ENCODE measurements at places on chromosomes 1 and 21.

DNA sequence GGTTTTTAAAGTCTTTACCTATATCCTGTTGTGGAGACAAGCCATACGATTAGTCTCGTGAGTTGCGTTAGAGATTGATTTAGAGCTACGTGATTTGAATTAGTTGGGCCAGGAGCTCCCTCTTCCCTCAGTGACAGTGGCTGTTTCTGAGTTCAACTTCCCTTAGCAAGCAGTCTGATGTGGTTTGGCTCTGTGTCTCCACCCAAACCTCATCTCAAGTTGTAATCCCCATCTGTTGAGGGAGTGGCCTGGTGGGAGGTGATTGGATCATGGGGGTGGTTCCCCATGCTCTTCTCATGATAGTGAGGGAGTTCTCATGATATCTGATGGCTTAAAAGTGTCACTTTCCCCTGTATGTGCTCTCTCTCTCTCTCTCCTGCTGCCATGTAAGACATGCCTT is 192.9 kb upstream of the PTGFR start:
- H3K4me3 ChIP-seq, result no peak overlapping the region
- no peaks in the 10 kb centered on the region for H3K27me3 ChIP-seq
- no peaks in the 10 kb centered on the region for H3K4me1 ChIP-seq
- H3K27ac ChIP-seq, result no peak overlapping the region

- DNase-seq, result no peak
- H3K27me3 ChIP-seq, result no peaks in the 10 kb centered on the region
- no peak overlapping the region for H3K4me3 ChIP-seq
- no peaks in the 10 kb centered on the region for H3K4me1 ChIP-seq
- no peaks in the 10 kb centered on the region for H3K36me3 ChIP-seq
- no peak overlapping the region for H3K27ac ChIP-seq
Measured at GRCh38 chr1:60425528-60425927, 352.0 kb upstream of the C1orf87 start.

DNA sequence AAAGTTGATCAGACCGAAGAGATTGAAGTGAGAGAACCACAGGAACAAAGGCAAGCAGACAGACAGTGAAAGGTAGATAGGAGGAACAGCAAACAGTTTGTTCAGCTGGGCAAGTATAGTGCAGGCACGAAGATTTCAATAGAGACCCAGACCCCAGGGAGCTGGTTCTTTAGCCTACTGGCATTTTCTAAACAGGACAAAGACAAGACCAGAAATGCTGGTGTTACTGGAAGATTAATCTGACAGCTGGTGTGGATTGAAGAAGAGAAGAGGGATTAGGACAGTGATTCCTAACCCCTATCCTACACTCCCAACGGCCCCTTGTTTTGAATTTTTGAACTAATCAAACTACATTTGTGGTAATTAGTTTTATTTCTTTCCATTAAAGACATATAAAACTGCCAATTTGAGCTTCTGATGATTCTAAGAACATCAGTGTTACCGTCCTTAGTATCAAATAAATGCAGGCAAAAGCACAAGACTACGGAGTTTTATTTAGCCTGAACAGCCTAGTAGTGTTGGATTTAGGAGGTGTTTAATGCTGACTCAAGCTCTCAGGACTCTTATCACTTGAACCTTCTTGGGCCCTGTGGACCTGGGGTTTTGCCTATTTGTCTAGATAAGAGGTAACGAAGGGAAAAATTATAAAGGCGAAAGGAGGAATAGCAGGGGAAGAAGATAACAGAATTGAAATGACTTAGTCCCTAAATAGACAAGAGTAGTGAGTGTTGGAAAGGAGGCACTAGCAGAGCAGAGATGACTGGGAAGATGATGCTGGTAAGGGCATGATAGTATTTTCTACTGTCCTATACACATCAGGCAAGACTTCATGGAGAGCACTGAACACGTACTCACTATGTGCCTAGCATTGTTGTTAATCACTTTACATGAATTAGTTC is 2.0 kb downstream of the NPL start:
- peaks cover 6% of the 10 kb centered on the region for H3K4me1 ChIP-seq
- no peak for DNase-seq
- H3K27ac ChIP-seq, result no peak overlapping the region
- H3K27me3 ChIP-seq, result no peaks in the 10 kb centered on the region

DNA sequence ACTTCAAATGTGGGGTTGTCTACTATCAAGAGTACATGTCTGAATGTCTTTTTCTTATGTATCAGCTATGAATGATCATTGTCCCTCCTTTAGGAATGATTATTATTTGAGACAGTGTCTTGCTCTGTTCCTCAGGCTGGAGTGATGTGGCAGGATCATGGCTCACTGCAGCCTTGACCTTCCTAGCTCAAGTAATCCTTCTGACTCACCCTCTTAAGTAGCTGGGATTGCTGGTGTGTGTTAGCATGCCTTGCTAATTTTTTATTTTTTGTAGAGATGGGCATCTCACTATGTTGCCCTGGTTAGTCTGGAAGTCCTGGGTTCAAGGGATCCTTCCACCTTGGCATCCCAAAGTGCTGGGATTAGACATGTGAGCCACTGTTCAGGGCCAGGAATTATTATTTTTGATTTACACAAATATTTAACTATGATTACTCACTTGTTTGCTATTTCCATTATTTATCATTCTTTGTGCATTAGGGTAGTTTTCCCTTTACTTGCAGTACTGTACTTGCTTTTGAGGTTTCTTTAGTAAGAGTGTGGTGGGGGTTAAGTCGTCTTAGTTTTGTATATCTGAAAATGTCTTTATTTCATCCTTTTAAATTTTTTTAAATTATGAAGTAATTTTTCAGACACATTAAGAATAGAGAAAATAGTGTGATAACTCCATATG is 12.8 kb downstream of the S100A7 start:
- no peak overlapping the region for H3K27ac ChIP-seq
- H3K4me1 ChIP-seq, result no peaks in the 10 kb centered on the region
- H3K27me3 ChIP-seq, result peaks cover 84% of the 10 kb centered on the region
- DNase-seq, result no peak
- peaks cover 2% of the 10 kb centered on the region for H3K36me3 ChIP-seq

- peak overlapping the region; percentile 36 for H3K4me3 ChIP-seq
- H3K27me3 ChIP-seq, result no peaks in the 10 kb centered on the region
Measured at GRCh38 chr1:185281245-185281644, 35.8 kb downstream of the IVNS1ABP start.

DNA sequence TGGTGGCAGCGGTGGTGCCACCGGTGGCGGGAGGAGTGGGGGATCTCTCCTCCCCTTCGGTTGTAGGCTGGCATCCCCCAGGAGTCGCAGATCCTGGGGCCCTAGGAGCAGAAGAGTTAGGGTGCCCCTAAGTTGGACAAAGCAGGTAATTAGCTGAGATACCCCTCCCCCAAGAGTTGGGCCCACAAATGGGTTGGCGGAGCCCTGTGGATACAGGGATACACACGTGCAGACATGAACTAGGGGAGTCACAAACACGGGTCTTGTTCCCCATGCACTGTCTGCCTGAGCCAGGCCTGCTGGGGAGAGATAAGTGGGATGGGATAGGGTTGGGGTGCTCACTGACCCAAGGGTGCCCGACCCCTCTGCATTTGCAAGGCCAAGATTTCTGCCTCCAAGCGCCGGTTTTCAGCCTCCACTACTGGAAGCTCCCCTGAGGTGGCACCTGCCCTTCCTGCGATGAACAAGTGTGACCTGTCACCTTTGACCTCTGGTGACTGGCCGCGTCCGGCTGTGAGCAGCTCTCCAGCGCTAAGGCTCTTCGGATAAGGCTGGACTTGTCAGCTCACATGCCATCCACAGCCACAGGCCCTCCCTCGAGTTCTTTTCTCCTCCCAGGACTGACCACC is 1.8 kb downstream of the CCDC17 start:
- DNase-seq, result no peak
- H3K4me3 ChIP-seq, result no peak overlapping the region
- peaks cover 38% of the 10 kb centered on the region for H3K36me3 ChIP-seq
- H3K27me3 ChIP-seq, result no peaks in the 10 kb centered on the region
- no peak overlapping the region for H3K27ac ChIP-seq

DNA sequence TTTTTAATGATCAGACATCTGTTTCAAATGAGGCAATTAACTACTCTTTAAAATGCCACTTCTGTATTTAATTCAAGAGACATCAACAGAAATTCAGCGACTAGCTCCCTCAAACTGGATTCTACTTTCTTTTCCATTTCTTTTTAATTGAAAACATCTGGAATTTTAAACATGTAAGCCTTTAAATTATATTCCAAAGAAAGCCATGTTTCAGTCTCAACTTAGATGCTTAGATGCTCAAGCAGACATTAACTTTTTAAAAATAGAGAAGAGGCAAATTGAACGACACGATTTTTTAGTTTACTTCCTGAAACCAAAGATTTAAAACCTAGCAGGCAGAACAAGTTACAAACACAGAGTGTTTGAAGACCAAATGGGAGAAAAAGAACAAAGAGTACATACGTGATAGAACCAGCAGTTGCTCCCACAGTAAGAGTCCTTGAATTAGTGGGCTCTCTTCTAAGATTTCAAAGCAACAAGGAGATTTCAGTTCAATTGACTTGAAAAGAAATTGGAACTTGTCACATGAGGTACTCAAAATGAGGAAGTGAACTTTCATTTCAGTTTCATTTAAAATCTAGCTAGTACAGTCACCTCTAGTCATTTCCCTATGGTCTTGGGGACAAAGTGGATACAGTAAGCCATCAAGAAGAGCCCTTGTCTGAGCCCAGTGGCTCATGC is at the start of gene CTSS:
Gene CTSS (minus strand): TSS at position 483 of the 681 bp plus-strand sequence. CDS start 1,015 bp downstream, outside the sequence.
- peak within 1 kb of the TSS; percentile 93 for H3K4me3 ChIP-seq
- DNase-seq, result no peak
- H3K27ac ChIP-seq, result peak within 1 kb of the TSS; percentile 99
- peaks cover 51% of the 10 kb centered on the region for H3K4me1 ChIP-seq
- no peaks in the 10 kb centered on the region for H3K27me3 ChIP-seq

- H3K4me1 ChIP-seq, result no peaks in the 10 kb centered on the region
- H3K27ac ChIP-seq, result no peak overlapping the region
- peaks cover 84% of the 10 kb centered on the region for H3K27me3 ChIP-seq
Measured at GRCh38 chr1:6912518-6912917, 127.3 kb downstream of the CAMTA1 start.

DNA sequence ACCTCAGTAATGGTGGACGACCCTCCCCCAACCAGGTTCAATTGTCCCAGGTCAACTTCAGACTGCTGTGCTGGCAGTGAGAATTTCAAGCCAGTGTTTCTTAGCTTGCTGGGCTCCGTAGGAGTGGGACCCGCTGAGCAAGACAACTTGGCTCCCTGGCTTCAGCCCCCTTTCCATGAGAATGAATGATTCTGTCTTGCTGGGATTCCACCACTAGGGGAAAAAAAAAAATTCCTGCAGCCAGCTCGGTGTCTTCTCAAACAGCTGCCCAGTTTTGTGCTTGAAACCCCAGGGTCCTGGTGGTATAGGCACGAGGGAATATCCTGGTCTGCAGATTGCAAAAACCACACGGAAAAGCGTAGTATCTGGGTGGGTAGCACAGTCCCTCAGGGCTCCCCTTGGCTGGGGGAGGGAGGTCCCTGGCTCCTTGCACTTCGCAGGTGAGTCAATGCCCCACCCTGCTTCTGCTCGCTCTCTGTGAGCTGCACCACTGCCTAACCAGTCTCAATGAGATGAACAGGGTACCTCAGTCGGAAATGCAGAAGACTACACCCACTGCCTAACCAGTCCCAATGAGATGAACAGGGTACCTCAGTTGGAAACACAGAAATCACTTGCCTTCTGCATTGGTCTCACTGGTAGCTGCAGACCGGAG is 41.5 kb downstream of the GBP6 start:
- H3K4me3 ChIP-seq, result no peak overlapping the region
- no peaks in the 10 kb centered on the region for H3K27me3 ChIP-seq
- no peak overlapping the region for H3K27ac ChIP-seq

- H3K4me3 ChIP-seq, result no peak overlapping the region
- DNase-seq, result no peak
- H3K36me3 ChIP-seq, result no peaks in the 10 kb centered on the region
Measured at GRCh38 chr1:183319051-183319450, 99.1 kb downstream of the NMNAT2 start.

GRCh38 chr1:3222042-3222692 is 153.2 kb downstream of the PRDM16 start:
- H3K27me3 ChIP-seq, result peaks cover 24% of the 10 kb centered on the region
- H3K4me1 ChIP-seq, result no peaks in the 10 kb centered on the region
- H3K36me3 ChIP-seq, result no peaks in the 10 kb centered on the region
- no peak overlapping the region for H3K4me3 ChIP-seq
- DNase-seq, result no peak

DNA sequence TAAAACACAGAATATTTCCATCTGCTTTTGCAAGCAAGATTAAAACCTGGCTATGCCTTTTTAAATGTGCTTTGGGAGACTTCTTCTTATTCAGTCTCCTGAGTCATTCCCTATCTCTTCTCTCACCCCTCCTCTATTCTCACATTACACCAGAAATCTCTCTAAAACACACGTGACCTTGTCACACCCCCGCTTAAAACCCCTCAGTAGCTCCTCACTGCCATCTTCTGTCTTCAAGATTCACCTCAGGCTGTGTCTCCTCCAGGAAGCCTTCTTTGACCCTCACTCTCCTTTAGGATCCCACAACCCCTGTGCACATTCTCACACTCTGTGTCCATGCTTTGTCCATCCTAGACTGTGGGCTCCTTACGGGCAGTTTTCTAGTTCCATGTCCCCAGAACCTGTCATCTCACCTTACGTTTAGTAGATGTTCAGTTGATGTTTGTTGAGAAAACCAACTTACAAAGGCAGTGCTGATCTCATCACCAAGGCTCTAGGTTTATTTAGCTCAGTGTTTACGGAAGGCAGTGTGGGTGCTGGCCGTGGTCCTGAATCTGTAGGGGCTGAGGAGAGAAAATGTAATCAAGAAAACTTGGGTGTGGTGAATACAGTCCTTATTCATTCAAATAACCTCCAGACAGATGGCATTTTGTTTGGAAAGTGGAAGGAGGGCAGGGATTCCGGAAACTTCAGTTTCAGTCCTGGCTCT is 143.5 kb downstream of the DMRTA2 start:
- H3K4me3 ChIP-seq, result no peak overlapping the region
- no peaks in the 10 kb centered on the region for H3K4me1 ChIP-seq
- no peak overlapping the region for H3K27ac ChIP-seq
- peaks cover 56% of the 10 kb centered on the region for H3K27me3 ChIP-seq

DNA sequence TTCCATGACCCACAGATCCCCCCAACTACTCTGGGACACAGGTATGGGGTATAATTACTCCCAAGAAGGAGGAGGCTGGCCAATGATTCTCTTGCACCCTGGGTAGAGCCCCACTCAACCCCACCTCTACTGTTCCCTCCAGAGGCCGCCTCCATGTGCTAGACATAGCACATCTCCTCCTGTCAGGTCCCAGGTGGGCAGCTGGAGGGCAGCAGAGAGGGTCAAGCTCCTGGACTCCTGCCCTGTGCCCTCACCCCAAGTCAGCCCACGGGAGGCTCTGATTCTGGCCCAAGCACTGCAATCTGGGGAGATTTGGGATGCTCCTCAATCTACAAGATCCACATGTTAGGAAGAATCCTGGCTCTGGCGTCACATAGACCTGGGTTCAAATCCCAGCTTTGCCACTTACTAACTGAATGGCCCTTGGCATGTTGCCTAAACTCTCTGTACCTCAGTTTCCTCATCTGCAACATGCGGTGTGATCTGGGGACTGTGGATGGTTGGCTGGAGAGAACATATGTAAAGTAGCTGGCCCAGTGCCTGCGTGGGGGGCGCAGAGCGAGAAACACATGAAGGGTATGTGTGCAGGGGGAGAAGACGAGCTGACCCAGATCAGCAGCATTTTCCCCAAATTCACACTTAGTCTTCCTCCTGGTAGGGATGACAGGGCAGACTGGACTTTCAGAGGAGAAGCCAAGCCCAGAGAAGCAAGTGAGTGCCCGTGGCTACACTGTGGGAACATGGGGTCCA is 23.2 kb downstream of the TNNT2 start:
- H3K36me3 ChIP-seq, result no peaks in the 10 kb centered on the region
- no peak overlapping the region for H3K27ac ChIP-seq
- no peak overlapping the region for H3K4me3 ChIP-seq
- no peaks in the 10 kb centered on the region for H3K4me1 ChIP-seq
- H3K27me3 ChIP-seq, result peaks cover 63% of the 10 kb centered on the region

- H3K27ac ChIP-seq, result no peak overlapping the region
- H3K4me3 ChIP-seq, result no peak overlapping the region
- H3K36me3 ChIP-seq, result peaks cover 8% of the 10 kb centered on the region
- DNase-seq, result no peak
- H3K27me3 ChIP-seq, result peaks cover 52% of the 10 kb centered on the region
- no peaks in the 10 kb centered on the region for H3K4me1 ChIP-seq
Measured at GRCh38 chr1:178910023-178910422, 39.1 kb upstream of the ANGPTL1 start.
